ENCODE measurements at places on chromosomes 16 and 17.

GRCh38 chr16:78490431-78490830 is 391.0 kb downstream of the WWOX start:
- no peak for DNase-seq

DNA sequence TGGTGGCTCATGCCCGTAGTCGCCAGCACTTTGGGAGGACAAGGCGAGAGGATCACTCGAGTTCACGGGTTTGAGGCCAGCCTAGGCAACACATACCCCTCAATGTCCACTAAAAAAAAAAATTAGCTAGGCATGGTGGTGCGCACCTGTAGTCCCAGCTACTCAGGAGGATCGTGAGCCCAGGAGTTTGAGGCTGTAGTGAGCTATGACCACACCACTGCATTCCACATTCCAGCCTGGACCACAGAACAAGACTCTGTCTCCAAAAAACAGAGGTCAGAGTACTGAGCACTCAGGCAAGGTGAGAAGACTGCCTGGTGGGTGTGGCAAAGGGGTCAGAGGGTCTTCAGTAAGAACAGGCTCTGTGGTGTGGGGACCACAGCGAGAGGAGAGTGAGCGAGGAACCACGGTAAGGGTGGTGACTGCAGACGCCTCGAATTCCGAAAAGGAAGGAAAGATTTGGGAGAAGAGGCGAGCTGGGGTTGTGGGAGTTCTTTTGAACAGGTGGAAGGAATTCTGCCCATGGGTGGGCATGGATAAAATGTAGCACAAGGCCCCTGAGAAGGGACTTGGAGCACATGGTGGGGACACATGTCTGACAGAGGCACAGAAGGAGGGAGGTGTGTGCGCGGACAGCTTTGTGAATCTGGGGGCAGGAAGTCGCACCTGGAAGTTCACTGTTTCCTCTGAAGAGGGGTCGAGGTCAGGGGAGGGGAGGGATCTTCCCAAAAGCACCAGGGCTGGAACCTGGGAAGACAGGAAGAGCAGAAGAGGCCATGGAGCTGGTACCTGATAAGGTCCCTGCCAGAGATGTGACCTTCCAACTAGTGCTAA is 134.6 kb downstream of the PARN start:
- no peak for DNase-seq

DNA sequence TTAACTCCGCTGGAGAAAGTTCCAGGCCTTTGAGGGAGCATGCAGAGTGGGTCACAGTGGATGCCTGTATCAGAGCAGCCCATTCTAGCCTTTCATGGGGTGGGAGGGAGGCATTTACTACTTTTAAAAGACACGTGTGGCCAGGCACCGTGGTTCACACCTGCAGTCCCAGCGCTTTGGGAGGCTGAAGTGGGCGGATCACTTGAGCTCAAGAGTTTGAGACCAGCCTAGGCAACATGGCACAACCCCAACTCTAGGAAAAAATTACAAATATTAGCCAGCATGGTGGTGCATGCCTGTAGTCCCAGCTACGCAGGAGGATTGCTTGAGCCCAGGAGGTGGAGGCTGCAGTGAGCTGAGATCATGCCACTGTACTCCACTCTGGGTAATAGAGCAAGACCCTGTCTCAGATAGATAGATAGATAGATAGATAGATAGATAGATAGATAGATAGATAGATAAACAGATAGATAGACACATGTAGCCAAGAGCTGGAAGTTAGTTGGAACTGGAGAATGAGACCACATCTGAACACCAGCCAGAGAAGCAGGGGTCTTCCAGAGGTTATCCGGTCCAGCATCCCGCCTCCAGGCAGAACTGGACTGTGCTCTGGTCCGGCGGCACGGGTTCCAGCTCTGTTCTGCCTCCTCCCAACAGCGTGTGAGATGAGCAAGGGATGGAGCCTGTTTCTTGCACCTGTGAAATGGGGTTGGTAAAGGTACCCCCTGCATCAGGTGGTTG is 3.6 kb downstream of the ADCY7 start:
- no peak for DNase-seq

- DNase-seq, result no peak
Measured at GRCh38 chr16:4272114-4272956, 488 bp downstream of the TFAP4 start.

- DNase-seq, result no peak
Measured at GRCh38 chr17:1720856-1721386, 3.6 kb upstream of the WDR81 start.

GRCh38 chr17:1005361-1005946 is 8.5 kb downstream of the TIMM22 start:
- DNase-seq, result no peak

GRCh38 chr16:88057656-88058055 is 106.4 kb downstream of the BANP start:
- DNase-seq, result no peak

DNA sequence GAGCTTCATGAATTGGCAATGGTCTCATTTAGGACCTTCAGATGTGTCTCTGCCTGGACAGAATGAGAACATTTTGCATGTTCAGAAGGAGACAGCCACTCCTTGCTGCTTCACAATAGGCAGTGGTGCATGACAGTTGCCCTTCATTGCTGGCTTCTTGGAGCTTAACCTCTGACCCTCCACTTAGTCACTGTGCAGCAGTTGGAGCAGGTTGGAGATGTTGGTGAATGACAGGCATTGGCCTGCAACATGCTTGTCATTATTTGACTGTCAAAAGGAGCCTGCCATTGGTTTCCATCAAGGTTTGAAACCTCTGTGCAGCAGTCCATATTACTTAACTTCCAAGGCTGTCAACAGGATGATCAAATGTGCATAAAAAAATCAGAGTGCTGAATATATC is 22.7 kb downstream of the FTO start:
- no peak for DNase-seq

DNA sequence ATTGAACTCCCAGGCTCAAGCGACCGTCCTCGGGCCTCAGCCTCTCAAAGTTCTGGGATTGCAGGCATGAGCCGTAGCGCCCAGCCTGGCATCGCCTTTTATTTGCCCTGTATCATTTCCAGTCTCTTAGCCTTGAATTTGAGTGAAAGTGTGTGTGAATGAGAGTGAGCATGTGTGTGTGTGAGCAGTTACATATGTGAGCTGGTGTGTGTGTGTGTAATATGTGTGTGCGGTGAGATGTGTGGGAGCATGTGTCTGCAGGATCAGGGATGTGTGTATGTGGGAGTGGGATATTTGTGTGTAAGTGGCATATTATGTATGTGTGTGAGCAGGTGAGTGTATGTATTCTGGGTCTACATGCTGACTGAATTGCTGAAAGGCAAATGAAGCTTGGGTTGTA is 5.5 kb downstream of the RAB11FIP3 start:
- no peak for DNase-seq

DNA sequence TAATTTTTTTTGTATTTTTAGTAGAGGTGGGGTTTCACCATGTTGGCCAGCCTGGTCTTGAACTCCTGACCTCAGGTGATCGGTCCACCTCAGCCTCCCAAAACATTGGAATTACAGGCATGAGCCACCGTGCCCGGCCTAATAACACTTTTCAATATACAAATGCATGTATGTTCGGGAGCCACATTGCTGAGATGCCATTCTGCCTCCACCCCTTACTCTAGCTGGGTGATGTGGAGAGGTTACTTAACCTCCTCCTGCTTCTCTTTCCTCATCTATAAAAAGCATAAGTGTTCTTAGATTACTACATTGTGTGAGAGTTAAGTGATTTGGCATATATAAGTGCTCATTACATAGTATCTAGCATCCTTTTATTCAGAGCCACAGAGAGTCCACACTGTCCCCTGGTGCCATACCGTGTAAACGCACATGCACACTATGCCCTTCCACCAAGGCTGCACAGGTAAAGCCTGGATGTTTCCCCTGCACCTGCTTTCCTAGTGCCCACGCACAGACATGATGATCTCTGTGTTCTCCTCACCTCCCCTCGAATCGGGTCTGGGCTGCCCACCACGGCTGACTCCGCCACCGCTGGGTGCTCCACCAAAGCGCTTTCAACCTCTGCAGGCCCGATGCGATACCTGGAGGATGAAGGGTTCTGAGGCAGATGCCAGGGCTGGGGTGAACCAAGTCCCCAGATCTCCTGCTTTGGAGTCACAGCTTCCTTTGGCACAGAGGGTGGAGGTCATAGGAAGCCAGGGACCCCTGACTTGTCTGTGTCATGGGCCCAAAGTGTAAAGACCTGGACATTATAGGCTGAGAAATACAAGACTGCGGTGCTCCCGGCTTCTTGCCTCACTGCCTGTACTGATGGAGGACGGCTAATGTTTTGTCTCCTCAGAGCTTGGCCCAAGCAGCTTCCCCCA is 49.0 kb upstream of the ACSM2B start:
- DNase-seq, result no peak

DNA sequence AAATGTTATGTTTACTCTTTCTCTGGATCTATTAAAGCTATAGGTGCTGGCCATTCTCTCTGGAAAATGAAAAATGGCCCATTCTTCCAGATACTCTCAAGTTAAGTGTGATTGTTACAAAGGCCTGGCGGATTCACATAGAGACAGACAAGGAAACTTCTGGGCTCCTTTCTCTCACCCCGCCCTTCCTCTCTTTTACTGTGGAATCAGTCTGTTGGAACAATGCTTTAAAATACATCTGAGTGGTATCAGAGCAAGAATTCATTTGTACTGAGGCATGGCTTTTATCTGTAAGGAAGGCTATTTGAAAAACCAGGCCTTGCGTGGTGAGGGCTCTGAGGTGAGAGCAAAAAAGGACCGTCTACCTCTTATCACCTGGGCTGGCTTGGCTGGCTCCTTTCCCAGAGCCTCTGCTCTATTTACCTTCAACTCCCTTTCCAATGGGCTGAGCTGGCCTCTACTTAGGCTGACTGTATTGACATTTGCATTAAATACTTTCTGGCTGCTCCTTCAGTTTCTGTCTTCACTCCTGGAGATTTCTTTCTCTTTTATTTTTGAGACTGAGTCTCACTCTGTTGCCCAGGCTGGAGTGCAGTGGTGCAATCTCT is 274.0 kb downstream of the PHKB start:
- no peak for DNase-seq

- no peak for DNase-seq
Measured at GRCh38 chr17:15438491-15439105, 28.8 kb downstream of the CDRT4 start.

DNA sequence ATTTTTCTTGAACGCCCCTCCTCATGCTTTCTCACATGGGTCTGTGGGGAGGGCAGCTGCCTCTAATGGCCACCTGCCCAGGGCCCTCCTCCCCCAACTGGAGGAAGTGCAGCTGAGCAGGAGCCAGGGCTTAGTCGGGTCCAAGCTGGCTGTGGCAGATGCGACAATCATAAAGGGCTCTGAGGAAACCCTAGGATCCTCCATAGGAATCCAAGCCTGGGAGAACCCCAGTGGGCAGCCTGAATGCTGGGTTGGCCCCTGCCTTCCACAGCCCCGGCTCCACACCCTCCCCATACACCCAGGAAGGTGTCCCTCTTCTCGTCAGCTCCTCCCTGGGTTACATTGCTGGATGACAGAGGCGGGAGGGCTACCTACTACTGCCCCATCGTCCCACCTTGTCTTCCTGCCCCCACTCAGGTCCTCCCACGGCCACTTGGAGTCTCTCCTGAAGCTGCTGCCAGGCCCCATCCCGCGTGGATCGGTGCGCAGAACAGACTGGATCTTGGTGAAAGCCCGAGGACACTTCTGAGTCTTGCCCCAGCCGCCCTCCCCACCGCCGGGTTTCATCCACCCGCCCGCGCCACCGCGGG is 15.6 kb upstream of the CBFB start:
- no peak for DNase-seq

- DNase-seq, result no peak
Measured at GRCh38 chr16:14071576-14072271, 605 bp downstream of the MRTFB start.

DNA sequence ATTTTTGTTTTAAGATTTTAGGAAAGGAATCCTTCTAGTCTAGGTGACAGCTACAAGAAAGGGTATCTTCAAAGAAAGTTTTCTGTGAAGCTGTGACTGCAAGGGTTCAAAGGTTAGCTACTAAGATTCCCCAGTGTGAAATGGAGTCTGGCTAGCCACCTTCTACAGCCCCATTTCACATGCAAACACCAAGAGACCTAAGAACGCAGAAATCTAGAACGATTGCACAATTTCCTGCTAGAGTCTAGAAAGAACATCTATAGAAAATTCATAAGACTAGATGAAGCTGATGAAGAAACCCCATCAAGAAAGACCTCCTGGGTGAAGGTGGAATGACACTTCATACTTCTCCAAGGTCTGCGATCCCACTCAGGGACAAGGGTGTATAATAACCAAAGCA is 77.1 kb downstream of the STX8 start:
- DNase-seq, result no peak

GRCh38 chr17:1829592-1830257 is at the start of the genes RPA1 and SMYD4:
TSS of gene RPA1 (plus strand) at chr17:1830005. CDS start at chr17:1830094, 89 bp downstream.
TSS of gene SMYD4 (minus strand) at chr17:1829902. CDS start at chr17:1827994, 1,908 bp downstream.
- DNase-seq, result peak; percentile 40

DNA sequence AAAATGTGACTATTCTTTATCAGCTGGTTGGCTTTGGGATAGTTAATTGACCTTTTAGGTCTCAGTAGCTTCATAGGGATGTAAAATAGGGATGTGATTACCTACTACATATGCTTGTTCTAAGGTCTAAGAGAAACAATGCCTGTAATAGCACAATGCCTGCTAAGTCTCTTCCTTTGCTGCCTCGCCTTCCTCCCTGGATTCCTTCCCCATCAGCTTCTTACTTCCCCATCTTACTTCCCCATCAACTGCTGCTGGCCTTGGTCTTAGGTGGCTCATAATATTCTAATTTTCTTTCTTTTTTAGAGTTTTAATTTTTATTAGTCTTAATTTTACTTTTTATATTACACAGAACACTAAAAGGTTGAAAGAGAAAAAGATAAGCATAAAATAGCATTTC is 59.2 kb upstream of the GOT2 start:
- DNase-seq, result no peak

DNA sequence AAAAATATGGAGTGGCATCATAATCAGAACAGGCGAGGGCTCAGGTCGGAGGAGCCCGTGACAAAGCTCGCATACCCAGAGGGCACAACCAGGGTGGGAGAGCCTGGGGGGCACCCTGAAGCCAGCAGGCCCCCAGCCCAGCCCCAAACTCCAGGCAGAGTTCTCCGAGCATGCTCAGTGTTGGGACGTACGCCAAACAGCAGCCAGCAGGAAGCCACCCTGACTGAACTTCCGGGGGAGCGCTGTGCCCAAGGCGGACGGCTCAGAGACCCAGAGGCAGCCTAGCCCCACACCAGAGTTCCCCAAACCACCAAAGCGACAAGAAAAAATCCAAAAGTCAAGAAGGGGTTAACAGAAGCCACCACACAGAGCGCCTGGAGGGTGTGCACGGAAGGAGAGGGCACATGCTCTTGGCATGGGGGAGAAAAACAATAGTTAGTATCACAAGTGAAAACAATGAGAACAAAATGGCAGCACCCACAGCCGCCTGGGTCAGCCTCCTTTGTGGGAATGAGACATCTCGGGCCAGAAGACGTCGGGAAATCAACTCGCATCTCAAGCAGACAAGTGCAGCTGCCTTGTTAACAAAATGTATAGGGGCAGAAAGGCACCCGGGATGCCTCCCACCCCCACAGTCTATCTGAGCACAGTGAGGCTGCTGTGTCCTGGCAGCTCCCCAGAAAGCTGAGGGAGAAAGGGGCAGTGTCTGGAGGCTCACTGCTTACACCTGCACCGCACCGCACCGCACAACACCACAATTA is 11.9 kb downstream of the EXOC7 start:
- no peak for DNase-seq

DNA sequence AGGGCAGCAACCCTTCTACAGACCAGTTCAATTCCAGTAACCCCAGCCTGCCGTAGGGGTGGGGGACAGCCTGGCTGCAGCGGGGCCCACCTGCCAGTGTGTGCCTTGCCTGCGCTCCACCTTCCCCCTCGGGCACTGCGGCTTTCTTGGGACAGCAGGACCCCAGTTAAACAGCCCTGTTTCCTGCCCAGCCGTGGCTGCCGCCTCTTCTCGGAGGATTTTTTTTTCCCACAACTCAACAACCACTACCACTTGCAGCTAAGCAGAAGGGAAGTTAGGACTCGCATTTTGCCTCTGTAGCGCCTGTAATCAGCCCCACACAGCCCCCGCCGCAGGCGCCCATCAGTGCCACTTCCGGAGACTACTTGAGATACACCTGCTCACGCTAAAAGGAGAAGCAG is 76.1 kb downstream of the RAI1 start:
- no peak for DNase-seq
